ENCODE measurements at places on chromosomes 3 and 15. TPM values are rescaled to one million over a fixed set of nuclear protein-coding genes. Genes with fewer than 3 reads are reported as not detected.

DNA sequence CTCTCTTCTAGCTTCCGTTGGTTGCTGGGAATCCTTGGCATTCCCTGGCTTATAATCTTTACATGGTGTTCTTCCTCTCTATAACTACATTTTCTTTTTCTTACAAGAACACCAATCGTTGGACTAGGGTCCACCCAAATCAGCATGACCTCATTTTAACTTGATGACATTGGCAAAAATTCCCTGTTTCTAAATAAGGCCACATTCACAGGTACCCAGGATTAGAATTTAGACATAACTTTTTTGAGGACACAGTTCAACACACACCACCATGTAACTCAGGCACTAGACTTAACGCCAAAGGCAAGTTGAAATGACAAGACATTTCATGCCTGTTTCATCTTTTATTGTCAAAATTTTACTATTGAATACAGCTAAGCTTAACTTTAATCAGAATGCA lies 93.0 kb downstream of the NECTIN3 start:
- DNase-seq = no peak

SLC22A14 gene
- polyA plus RNA-seq = 0.09 TPM

- no peak for DNase-seq
Observed at GRCh38 chr3:23775254-23775909, 30.4 kb upstream of the UBE2E1 start.

ZWILCH gene
- polyA plus RNA-seq = 14.9 TPM

- DNase-seq = no peak
Observed at GRCh38 chr3:63559884-63560283, 92.6 kb upstream of the SNTN start.

TOPBP1 gene
- 19.8 TPM for polyA plus RNA-seq
